ENCODE measurements at places on chromosomes 2 and 18.

DNA sequence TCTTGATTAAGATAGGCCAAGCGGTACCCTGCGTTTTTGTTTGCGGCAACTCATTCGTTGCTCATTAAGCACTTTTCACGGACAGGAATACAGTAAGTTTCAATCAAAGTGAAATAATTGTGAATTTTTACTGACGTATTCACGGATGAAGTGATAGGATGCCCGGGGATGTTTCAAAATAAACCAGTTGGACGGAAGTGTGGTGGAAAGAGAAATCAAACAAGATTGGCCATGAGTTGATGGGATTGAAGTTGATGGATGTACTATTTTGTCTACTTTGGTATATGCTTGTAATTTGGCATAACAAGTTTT, 481 bp downstream of the TMEM177 start:
- no peak for DNase-seq

- peak; percentile 76 for DNase-seq
These were observed 1.0 kb downstream of the ZCCHC2 start for GRCh38 chr18:62523631-62524439.

DNA sequence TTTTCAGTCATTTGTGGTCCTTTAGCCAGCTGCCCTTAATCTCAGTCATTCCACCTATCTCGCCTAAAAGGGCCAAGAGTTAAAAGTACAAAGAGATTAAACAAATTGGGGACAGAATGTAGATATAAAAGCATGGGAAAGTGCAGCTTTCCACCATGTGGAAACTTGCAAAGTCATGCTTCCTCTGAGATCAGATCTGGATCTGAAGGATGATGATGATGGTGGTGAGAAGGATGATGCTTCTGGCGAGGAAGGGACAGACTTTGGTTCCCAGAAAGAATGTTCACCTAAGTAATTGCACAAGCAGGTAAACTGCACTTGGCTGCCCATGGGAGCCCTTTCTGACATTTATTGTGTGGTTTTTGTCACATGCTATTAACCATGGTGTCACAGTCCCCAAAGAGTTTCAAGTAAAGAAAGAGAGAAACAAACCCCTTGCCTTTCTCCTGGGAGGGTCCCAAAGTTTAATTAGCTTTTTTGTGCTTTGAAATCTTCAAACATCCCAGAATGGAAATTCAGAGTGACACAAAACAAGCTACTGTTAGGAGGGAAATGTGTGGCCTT, 34.7 kb downstream of the KLF7 start:
- DNase-seq = no peak

GRCh38 chr2:109637749-109638570, 23.8 kb downstream of the SOWAHC start:
- peak; percentile 74 for DNase-seq

- peak; percentile 60 for DNase-seq
These were observed 49.0 kb upstream of the BIN1 start for GRCh38 chr2:127155947-127156346.

DNA sequence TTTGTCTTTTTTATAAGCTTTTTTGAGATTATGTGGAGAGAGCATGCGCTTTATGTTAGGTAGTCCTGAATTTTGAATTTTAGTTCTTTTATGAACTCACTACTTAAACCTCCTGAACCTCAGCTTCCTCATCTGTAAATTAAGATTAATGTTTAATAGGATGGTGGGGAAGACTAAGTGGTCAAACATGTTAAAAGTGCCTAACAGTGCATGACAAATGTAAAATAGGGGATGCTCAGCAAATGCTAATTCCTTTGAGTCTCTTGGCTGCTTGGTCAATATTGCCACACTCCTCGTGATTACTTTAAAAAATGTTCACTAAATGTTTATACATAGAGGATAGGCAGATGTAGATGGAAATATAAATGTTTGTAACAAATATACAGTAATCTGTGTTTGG, 6.8 kb downstream of the BIRC6 start:
- no peak for DNase-seq

DNA sequence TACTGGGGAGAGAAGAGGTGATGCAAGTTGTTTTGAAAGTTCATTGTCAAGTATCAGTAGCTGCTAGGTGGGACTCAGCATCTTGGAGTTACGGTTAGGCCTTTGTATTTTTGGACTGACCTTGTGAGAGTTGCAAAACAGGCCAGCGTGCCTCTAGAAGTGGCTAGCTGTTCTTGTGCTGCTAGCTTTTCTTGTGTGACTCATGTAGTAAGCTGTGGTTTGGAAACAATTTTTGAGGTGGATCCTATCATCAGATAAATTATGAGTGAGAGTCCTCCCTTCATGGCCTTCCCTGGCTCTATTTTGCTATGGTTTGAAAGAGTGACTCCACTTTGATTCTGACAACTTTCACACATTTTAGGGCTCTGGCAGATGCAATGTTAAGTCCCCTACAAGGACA, 409.2 kb upstream of the HS6ST1 start:
- peak; percentile 82 for DNase-seq

GRCh38 chr2:189858291-189858690, 74.0 kb downstream of the PMS1 start:
- no peak for DNase-seq

- no peak for DNase-seq
These were observed 18.9 kb upstream of the TMEM163 start for GRCh38 chr2:134737671-134738070.

- DNase-seq = no peak
These were observed 206.8 kb upstream of the MEIS1 start for GRCh38 chr2:66228128-66228547.

DNA sequence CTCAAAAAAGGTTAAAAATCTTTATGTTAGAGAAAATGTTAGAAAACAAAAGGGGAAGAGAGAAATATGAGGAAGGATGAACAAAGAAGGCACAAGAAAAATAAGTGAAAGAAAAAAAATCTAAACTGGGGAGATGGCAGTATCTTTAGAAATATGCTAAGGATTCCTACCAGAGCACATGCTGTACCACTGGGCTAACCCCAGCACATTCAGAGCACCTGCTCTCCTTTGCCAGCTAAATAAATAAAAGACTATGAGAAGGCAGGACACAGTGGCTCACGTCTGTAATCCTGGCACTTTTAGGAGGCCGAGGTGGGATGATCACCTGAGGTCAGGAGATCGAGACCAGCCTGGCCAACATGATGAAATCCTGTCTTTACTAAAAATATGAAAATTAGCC, 92.2 kb upstream of the CDKL4 start:
- DNase-seq = no peak

DNA sequence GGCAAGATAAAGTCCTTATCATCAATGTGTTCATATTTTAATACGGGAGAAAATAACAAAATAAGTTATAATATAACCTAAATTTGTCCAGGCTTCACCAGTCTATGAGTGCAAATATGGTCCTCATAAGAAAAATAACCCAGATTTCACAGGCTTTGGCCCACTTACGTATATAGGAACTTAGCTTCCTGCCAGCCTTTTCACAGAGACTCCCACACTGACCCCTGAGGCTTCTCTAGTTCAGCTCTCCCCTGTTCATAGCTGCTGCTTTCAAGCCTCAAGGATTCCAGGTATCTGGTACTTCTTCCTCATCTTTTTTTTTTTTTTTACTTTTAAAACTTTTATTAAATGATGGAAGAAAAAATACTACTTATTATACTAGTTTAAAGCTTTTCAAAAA, 74.9 kb upstream of the PELI1 start:
- no peak for DNase-seq

- DNase-seq = peak; percentile 63
These were observed 156.2 kb downstream of the SH3RF3 start for GRCh38 chr2:109285244-109285651.

GRCh38 chr2:65565681-65566080, 133.3 kb upstream of the SPRED2 start:
- DNase-seq = no peak

GRCh38 chr2:64212346-64212745, 68.1 kb upstream of the PELI1 start:
- peak; percentile 65 for DNase-seq

- no peak for DNase-seq
These were observed 149.1 kb downstream of the ANTXR1 start for GRCh38 chr2:69162057-69162456.

DNA sequence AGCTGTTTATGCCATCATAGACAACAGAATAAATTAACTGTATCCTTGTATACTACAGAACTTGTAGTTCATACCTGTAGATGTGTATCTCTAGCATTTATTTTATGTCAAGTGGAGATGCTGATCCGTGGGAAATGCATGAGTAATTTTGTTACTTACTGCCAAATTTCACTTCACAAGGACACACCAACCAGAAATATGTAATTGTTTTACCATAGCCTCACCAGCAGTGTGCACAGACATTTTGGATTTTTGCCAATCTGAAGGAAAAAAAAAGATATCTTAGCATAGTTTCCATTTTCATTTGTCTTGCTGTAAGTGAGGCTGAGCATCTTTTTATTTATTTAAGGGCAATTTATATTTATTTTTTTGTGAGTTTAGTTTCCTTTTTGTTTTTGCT, 265.1 kb upstream of the OSR1 start:
- DNase-seq = peak; percentile 71

DNA sequence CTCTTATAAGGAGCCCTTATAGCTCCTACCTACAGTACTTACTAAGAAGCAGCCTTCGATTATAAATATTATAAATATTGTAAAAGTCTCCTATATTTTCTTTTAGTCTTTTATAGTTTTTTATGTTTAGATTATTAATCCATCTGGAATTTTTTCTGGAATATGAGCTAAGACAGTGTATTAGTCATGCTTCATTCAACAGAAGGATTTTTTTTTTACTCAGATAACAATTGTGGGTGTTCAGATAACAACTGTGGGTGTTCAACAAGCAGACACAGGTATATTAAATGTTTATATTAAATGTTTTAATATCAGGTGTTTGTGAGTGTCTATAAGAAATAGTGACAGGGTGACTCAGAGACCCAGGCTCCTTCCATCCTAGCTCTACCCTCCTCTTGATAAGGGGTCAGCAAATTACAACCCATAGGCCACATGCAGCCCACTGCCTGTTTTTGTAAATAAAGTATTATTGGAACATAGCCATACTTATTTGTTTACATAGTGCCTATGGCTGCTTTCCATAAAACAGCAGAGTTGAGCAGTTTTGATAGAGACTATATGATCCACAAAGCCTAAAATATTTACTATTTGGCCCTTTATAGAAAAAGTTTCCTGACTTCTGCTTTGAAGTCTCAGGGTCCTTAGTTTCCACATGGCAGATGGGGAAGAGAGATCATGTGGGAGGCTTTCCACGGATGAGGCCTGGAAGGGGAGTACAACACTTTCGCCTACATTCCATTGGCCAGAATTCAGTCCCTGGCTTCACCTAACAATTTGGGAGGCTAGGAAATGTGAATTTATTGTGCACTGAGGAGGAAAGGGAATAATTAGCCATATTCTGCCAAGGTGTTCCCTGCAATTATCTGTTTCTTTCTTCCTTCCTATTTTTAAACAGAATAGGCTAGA, 4.3 kb upstream of the SPATS2L start:
- peak; percentile 33 for DNase-seq

- DNase-seq = peak; percentile 83
These were observed 647 bp downstream of the CCDC121 start for GRCh38 chr2:27627963-27628766.

GRCh38 chr18:10015288-10015701, 101.5 kb downstream of the VAPA start:
- DNase-seq = peak; percentile 65

DNA sequence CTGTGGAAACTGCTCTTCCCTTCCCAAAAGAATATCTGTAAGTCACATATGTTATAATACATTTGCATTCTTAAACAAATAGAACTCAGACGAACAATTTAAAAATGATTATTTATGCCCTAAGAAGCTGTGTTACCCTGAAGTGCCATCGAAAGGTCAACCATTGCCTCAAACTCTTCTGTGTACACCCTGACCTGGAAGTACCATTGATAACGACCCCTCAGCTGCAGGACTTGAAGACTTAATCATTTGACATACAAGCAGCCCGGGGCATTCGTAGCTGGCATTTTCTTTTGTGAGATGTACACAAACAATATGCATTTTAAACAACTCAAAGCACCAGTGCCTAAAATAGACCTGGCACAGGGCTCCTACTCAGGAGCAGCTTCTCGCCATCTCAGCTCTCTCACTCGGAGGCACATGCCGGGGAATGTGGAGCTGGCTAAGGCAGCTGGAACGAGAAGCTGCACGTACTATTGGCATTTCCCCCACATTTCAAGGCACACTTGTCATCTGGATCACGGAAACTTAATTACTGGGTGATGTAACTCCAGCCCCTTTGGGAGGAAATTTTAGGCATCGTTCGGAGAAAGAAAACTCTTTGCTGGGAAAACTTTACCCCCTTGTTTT, 170.0 kb upstream of the GALNT5 start:
- DNase-seq = peak; percentile 77

Measured in foreskin fibroblast (primary cell).